ENCODE measurements at places on chromosomes 3 and 15.
A peak's percentile ranks its signal among the peaks of the same experiment; 100 is the strongest.

DNA sequence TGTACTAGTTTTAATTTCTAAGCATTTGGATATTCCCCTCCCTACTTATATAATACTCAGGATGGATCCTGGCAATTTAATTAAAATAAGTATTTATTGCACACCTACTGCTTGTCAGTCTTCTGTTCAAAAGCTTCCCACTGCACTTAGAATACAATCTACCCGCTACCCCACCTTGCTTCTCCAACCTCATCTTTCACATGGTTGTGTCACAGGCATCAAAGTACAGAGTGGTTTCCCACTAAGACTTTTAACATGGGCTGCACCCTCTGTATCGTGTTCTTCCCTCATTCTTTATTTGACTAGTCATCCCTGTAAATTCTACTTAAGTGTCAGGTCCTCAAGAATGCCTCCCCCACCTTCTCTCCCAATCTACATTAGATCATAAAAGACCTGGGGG is 35.0 kb downstream of the RIOX2 start:
- DNase-seq: no peak

- no peak for DNase-seq
Observed at GRCh38 chr15:64209680-64210334, 47.0 kb upstream of the PPIB start.

- no peak for DNase-seq
Observed at GRCh38 chr15:72994534-72995177, 57.6 kb upstream of the NEO1 start.

- DNase-seq: no peak
Observed at GRCh38 chr3:51684971-51685751, 14.1 kb downstream of the TEX264 start.

GRCh38 chr15:84836844-84837243 is 19.7 kb downstream of the ALPK3 start:
- no peak for DNase-seq

DNA sequence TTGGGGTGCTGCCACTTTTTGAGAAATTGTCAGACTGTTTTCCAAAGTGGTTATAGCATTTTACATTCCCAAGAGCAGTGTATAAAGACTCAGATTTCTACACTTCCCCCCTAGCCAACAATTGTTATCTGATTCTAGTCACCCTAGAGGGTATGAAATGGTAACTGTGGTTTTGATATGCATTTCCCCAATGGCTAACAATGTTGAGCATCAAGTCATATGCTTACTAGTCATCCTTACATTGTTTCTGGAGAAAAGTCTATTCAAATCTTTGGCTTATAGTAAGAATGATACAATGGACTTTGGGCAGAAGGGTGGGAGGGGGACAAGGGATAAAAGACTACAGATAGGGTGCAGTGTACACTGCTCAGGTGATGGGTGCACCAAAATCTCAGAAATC is 73.3 kb downstream of the CSNK1G1 start:
- DNase-seq: no peak

DNA sequence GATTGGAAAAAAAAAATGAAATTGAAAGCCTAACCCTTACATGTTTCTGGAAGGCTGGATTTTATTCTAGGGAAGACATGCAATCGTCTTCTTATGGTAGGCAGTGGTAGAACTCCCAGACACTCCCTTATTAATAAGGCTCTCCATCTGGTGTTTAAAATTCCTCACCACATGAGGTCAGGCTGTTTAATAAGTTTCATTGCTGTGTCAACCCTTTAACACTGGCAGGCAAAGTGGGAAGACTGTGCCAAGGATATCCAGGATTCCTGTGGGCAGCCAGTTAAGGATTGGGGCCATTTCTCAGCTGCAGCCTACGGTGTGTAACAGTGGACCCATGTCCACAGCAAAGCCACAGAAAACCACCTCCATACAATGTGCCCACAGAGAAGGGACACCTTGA is 225.5 kb upstream of the CHRM5 start:
- DNase-seq: no peak

GRCh38 chr15:65008983-65009382 is 19.3 kb upstream of the SPG21 start:
- no peak for DNase-seq

- no peak for DNase-seq
Observed at GRCh38 chr3:4856986-4857385, 122.3 kb upstream of the BHLHE40 start.

- peak; percentile 47 for DNase-seq
Observed at GRCh38 chr3:196179380-196180308, 31.6 kb downstream of the ZDHHC19 start.

GRCh38 chr3:58568572-58569286 is 8.5 kb downstream of the FAM107A start:
- no peak for DNase-seq

GRCh38 chr3:133113927-133114597 is 75.9 kb downstream of the TMEM108 start:
- no peak for DNase-seq

DNA sequence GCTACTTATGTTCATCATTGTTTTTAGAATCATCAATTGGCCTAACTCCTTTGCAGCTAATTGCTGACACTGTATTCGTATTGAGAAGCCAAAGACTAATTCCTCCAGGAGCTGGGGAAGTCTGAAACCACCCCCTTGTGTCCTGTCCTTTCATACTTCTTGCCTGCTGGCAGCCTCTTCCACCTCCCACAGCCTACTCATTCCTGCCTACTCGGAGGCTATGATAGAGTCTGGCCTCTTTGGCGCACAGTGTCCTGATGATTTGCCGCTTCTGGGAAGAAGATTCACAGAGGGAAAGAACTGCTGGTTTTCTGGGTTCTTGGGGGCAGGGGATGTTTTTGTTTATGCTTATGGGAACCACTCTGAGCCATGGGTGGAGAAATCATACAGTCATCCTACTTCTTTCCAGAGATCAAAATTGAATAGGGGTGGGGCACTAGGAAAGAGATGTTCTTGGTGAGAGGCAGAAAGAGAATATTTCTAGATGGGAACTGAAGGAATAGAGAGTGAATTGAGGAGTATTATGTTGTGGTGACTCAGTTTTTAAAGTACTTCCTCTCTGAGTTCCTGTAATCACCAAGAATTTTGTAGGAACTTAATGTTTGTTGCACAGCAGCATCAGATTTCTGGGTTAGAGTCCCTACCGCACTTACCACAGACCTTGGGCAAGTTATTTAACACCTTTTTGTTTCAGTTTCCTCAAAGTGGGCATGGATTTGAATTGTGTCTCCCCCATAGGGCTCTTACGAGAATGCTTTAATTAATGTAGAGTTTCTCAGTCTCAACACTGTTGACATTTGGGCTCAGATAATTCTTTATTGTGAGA is 22.1 kb upstream of the SCAANT1 start:
- DNase-seq: no peak

DNA sequence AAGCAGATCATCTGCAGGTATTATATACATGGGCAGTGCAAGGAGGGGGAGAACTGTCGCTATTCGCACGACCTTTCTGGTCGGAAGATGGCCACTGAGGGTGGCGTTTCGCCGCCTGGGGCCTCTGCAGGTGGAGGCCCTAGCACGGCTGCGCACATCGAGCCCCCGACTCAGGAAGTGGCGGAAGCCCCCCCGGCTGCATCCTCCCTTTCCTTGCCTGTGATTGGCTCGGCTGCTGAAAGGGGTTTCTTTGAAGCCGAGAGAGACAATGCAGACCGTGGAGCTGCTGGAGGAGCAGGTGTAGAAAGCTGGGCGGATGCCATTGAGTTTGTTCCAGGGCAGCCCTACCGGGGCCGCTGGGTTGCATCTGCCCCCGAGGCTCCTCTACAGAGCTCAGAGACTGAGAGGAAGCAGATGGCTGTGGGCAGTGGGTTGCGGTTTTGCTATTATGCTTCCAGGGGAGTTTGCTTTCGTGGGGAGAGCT is 639 bp downstream of the MKRN3 start:
- no peak for DNase-seq

Data from skeletal muscle cell (primary cell).